ENCODE measurements at places on chromosomes 2 and 18. TPM values are rescaled to one million over a fixed set of nuclear protein-coding genes. Genes with fewer than 3 reads are reported as not detected.

DNA sequence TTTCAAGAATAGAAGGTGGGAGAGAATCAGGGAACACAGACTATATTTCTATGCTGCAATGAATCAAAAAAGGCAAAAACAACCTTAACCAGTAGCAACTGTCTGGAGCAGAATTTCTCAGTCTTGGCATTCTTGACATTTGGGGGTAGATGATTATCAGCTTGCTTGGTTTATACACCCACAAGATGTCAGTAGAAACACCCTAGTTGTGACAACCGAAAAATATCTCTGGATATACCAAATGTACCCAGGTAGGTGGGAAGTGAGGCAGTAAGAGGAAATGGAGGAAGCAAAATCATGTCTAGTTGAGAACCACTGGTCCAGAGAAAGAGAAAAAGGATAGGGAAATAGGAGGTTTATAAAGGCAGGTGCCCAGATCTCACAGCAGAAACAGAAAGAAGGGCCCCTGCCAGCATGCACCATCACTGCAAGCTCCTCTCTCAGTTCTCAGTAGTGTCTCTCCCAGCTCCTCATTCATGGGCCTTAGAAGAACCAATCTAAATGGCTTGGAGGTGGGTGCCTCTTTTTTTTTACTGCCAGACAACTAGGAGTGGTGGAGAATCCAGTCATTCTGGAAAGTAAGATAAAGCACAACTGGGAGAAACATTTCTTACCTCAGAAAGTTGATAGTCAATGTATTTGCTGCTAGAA, 50.4 kb downstream of the MBD2 start:
- no peak for DNase-seq

The MAL gene
- total RNA-seq, result not detected

The HOXD13 gene
- total RNA-seq, result 5.2 TPM

DNA sequence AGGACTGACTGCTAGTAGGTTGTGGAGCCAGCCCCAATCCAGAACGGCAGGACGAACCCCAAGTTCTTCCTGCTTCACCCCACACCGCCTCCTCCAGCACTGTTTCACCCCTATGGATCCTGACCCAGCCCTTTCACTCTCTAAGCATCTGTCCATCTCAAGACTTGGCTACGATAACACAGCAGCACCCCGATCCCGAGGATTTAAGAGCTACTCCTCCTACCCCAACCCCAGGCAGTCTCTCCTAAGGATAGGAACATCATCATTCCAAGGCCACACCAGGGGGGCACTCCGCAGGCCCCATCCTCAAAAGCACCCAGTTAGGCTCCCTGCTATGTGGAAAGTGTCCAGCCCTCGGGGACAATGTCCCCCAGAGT, 645 bp downstream of the KCTD18 start:
- DNase-seq, result no peak

The DTNA gene
- total RNA-seq, result 6.3 TPM

- DNase-seq, result no peak
These were observed 118.2 kb downstream of the RTP5 start for GRCh38 chr2:241987726-241988125.

DNA sequence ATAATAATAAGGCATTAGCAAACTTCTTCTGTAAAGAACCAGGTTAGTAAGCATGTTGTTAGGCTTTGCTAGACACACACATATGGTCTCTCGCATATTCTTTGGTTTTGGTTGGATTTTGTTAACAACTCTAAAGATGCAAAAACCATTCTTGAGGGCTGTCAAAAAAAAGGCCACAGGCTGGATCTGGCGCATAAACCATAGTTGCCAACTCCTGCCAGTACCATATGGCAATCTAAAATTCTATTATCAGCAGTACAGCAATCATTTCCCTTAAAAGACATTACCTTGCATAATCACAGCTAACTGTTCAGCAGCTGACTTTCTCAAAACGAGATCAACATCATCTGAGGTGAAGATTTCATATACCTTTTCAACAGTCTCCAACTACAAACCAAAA, 63.5 kb downstream of the RTTN start:
- no peak for DNase-seq

DNA sequence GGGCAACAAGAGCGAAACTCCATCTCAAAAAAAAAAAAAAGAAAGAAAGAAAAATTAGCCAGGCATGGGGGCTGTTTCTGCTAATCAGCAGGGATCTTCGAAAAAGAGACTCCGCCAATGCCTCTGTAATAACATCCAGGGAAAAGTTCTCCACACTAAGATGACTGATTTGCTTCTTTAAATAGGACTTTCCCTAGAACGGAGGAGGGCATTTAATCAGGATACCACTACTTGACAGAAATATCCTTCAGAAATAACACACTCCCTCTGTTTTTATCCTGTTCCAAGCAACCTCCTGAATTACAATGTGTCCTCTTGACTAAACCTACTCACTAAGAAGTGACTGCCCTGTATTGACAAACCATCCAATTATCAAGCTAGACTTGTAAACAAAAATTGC, 21.7 kb downstream of the REV1 start:
- DNase-seq, result no peak

DNA sequence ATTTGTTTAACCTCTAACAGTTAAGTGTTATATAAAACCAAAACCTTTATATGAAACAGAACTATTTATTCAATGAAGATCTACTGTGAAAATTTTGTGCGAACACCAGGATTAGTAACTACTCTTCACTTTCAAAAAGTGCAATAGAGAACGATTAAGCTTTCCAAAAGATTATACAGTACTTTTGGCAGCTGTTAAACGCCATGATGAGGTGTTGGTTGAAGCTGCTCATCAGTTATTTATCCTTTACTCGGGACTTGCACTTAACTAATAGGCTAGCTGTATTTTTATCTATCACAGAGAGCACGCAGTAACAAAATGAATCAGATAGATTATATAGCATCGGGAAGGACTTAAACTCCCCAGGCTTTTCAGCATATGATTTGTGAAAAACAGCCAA, 113.6 kb downstream of the GCA start:
- no peak for DNase-seq

Measured in NCI-H460 (cell line).